ENCODE measurements at places on chromosomes 1 and 21.
A peak's percentile ranks its signal among the peaks of the same experiment; 100 is the strongest.

- DNase-seq = no peak
Observed at GRCh38 chr1:207321790-207322645, 540 bp downstream of the CD55 start.

GRCh38 chr1:11985851-11986250 lies 5.6 kb downstream of the MFN2 start:
- DNase-seq = peak; percentile 69

DNA sequence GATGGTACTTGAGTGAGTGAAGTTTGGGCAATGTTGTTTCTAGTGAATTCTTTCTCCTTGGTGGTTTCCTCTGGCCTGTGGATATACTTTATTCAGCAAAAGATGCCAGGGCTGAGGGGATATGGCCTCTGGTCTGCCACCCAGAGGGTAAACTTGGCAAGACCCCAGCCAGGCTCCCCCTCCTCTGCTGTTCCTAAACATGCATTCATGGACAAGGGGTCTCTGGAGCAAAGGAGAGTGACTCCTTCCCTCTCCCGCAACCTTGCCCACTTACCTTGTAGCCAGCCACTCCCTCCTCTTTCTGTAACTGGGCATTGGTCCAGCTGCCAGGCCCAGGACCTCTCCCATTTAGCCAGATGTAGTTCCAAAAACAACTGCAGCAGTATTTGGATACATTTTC lies 43.8 kb downstream of the RUNX3 start:
- no peak for DNase-seq

GRCh38 chr1:242019018-242019417 lies 20.1 kb upstream of the MAP1LC3C start:
- DNase-seq = no peak

DNA sequence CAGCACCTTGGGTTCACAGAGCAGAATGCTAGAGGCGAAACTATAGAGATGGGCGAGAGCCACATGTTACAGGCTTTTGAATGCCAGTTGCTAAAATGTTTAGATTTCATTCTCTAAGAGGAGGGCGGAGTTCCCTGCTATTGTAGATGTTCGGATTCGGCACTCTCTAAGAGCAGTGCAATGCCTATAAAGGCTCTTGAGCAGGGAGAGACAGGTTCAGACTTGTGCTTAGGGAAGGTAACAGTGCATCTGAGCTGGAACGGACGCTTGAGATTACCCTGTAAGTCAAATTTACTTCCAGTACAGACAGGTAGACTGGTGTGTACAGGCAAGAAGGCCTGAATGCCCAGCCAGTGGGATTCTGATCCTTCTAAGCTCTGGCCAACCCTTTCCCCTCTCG lies 15.3 kb downstream of the LURAP1 start:
- no peak for DNase-seq

GRCh38 chr1:36295390-36295789 lies 10.8 kb upstream of the SH3D21 start:
- DNase-seq = no peak

All from smooth muscle cell of the brain vasculature (primary cell).